ENCODE measurements at places on chromosomes 6 and 20.

GRCh38 chr6:166556336-166556735, 30.1 kb downstream of the RAMACL start:
- no peak for DNase-seq

GRCh38 chr6:104306211-104306610, 553.5 kb downstream of the HACE1 start:
- no peak for DNase-seq

- no peak for DNase-seq
These were observed 117.2 kb upstream of the BACH2 start for GRCh38 chr6:90413867-90414266.

- peak; percentile 38 for DNase-seq
These were observed 135.3 kb downstream of the ARID1B start for GRCh38 chr6:156912431-156912830.

GRCh38 chr6:159104163-159104925, 59.6 kb upstream of the TAGAP start:
- peak; percentile 87 for DNase-seq

DNA sequence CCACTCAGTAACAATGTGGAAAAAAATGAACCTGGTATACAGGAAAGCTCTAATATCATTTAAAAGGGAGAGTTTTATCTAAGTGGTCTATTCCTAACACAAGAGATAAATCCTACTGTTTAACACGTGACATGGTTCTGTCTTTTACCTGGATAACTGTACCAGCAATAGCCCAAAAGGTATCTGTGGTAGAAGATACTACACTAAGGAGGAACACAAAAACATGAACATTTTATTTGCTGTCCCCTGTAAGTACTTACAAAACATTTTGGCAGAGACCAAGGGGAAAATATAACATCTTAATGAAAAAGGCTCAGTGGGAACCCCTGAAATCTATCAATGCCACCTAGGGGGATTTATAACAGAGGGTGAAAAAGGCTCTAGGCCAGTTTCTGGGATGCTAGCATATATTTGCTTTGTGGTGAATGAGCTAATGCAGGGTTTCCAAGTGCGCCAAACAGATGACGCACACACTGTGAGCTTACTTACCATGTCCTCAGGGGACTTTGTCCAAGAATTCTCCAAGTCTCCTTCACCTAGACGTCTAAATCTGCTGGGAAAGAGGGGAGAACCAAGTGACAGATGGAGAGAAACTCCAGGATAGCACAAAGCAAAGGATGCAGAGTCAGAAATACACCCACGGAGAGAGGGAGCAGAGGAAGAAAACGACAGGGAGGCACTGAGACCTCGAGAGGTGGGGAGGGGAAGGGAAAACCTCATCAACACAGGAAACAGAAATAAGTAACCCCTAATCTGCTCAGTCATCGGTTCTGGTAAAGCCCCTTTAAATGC, 147.9 kb upstream of the PRND start:
- DNase-seq, result no peak

GRCh38 chr6:111274593-111275217, 187.4 kb downstream of the SLC16A10 start:
- no peak for DNase-seq

DNA sequence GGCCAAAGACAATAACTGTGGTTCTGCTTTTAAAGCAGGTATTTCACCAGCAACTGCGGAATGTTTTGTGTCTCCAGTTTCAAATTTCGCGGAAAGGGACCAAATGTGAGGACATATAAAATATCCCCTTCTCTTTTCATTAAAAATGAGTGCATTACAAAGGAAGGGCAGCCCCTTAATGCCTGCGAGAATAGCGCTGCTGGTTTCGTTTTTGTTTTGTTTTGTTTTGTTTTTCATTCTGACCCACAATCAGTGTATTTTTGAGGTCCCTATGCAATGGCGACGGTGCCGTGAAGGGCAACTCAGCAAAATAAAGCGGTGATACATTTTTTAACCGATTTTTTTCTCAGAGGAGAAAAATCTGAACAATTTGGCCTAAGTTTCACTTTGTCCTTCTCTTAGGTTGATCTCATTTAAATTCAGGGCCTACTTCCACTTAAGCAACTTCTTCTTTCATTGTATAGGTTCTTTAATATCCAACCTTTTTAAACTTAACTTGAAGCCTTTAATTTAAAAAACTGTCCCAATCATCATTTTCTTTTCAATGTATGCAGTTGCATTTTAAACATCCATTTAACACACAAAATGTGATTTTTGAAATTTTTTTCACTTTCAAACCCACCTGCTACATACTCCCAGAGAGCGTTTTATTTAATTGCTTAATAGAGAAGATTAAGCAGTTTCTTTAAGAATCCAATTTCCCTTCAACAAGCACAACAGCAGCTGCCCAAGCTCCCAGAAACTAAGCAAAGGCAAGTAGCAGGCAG, 2.9 kb upstream of the HIVEP2 start:
- no peak for DNase-seq

GRCh38 chr6:4491501-4492260, 284.5 kb upstream of the CDYL start:
- DNase-seq, result peak; percentile 8

DNA sequence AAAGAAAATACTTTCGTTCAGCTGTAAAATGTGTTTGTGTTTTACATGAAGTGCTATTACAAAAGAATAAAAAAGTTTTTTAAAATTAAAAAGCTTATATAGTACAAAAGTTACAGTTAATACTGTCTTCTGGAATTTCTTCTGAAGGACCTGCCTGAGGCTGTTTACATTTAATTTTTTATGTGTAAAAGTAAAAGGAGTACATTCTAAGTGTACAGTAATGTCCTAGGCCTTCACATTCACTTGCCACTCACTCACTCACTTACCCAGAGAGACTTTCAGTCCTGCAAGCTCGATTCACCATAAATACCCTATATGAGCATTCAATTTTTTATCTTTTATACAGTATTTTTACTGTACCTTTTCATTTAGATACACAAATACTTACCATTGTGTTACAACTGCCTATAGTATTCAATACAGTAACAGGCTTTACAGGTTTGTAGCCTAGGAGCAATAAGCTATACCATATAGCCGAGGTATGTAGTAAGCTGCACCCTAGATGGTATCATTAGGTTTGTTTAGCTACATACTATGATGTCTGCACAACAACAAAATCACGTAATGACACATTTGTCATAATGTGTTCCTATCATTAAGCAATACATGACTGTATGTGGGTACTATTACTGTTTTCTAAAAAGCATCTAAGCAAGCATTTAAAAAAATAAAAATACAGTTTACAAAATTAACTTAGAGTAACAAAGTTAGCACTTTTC, 33.0 kb downstream of the RNF146 start:
- DNase-seq, result no peak

GRCh38 chr6:57162516-57162915, 9.6 kb upstream of the BAG2 start:
- DNase-seq, result no peak

DNA sequence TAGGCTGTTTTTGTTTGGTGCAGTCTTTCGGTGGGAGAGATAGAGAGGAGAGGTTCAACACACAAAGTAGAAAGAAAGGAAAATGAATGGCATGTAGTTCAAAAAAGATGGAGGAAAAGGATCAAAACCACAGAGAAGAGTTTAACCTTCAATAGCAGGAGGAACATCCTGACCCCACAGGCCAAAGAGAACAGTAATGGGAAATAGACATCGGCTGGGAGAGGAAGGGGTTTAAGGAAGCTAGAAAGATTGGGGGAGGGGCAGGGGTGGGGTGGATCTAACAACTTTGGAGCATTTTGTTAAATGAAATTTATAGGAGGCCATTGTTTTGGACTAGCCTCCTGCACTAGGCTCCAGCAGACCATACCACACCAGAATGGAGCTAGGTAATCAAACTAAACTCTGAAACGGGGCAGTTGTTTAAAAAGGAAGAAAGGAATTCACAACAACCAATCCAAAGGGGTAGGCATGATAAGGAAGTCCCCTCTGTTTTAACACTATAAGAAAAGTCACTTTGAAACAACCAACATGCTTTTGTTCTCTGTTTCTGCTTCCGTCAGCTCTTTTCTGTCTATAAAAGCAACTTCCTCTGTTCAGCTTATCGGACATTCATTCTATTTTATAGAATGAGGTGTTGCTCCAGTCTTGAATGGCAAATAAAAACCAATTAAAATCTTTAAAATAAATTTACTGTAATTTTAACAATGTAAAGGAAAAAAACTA, 82.6 kb downstream of the EPB41L2 start:
- DNase-seq, result no peak

DNA sequence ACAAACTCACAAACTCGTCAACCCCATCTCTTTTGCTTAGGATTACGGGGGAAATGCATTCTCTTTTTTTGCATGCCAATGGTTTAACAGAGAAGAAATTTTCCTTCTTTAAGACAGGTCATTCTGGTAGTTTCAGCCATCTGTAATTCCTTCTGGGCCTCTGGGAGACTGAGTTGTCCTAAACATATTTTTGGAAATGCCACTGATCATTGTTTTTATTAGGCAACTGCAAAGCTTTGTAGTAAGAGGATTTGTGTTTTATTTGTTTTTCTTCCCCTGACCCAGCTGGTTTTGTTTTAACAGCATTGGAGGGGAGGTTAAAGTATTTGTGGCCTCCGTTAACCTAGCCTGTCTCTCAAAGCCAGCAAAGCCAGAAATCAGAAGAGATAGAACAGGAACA, 73.1 kb upstream of the ISM1 start:
- DNase-seq, result no peak
